WTC11 (cell line): ENCODE measurements at places on chromosomes 1 and 21. TPM values are rescaled to one million over a fixed set of nuclear protein-coding genes. Genes with fewer than 3 reads are reported as not detected.

DNA sequence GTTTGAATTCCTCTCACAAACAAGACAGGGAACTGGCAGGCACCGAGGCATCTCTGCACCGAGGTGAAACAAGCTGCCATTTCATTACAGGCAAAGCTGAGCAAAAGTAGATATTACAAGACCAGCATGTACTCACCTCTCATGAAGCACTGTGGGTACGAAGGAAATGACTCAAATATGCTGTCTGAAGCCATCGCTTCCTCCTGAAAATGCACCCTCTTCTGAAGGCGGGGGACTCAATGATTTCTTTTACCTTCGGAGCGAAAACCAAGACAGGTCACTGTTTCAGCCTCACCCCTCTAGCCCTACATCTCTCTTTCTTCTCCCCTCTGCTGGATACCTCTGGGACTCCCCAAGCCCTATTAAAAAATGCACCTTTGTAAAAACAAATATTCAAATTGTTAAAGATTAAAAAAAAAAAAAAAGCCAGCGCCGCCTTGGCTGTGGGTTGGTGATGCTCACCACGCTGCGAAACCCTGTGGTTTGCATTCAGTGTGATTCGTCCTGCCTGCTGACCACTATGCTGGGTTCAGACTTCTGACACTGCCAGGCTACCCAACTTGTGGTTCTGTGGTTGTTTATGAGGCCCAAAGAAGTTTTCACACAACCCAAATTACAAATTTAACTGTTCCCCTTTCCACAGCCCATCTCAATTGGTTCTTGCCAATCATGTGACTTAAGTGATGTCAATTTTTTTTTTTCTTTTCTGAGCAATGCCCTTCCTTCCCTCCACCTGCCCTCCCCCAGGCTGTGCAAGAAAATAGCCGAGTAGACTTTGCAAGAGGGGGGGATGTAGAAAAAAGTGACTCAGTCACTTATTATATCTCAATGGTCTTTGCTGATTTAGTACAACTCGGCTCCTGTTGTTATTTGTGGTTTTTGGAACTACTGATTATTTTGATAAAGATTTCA, at the start of gene RUNX1:
TSS of gene RUNX1 (minus strand) at position 597 of the 912 bp plus-strand sequence.
- DNase-seq = no peak
- H3K27ac ChIP-seq = no peak within 1 kb of the TSS
- peaks cover 4% of the 10 kb centered on the region for H3K27me3 ChIP-seq
- peaks cover 37% of the 10 kb centered on the region for H3K4me1 ChIP-seq
- H3K36me3 ChIP-seq = no peaks in the 10 kb centered on the region
- H3K4me3 ChIP-seq = no peak within 1 kb of the TSS

DNA sequence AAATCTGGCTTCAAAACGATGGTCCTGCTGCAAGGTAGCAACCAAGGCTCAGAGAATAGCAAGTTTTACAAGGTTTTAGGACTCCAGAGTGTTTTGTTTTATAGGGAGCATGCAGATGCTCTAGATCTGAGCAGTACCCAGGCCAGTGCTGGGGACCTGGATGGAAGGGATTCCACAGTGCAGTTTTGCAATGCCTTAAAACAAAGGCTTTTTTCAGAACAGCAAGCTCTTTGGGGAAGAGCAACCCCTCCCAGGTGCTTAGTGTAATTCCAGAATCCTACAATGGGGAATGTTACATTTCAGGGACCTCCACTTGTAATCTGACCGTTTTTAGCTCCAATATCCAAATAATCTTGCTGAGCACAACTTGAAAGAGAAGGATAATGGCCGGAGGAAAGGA, 6.7 kb downstream of the ROR1 start:
- no peaks in the 10 kb centered on the region for H3K27me3 ChIP-seq
- H3K27ac ChIP-seq = peak overlapping the region; percentile 98
- H3K4me1 ChIP-seq = peaks cover 94% of the 10 kb centered on the region
- no peaks in the 10 kb centered on the region for H3K36me3 ChIP-seq

DNA sequence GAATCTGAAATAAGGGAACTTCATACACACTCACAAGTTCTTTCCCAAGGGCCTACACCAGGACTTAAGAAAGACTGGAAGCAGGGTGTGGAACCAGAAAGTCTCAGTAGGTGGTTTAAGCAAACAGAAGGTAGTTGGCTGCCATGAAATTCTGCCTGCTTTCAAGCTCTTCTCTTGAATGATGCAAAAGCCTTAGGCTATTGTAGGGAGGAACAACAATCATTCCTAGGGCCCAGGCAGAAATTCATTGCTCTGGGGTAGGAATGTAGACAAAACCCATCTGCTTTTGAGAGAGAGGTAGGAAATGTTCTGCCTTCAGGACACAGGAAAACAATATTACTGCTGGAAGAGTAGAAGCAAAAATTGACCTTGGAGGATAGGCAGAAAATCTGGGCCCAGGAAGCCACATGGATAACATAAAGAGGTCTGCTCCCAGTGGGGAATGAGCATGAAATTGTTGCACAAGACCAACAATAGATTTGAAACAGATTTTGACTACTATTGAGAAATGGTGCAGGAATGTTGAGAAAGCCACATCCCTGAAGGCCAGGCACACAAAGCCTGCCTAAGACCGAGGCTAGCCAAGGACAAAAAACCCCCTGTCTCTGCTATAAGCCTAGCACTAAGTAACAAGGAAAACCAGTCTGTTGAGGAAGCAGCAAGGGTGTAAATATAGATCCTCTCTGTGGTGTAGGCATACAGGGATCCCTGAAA, 22.7 kb upstream of the SFT2D2 start:
- no peak for DNase-seq
- H3K4me3 ChIP-seq = no peak overlapping the region
- no peaks in the 10 kb centered on the region for H3K27me3 ChIP-seq
- H3K36me3 ChIP-seq = peaks cover 28% of the 10 kb centered on the region

DNA sequence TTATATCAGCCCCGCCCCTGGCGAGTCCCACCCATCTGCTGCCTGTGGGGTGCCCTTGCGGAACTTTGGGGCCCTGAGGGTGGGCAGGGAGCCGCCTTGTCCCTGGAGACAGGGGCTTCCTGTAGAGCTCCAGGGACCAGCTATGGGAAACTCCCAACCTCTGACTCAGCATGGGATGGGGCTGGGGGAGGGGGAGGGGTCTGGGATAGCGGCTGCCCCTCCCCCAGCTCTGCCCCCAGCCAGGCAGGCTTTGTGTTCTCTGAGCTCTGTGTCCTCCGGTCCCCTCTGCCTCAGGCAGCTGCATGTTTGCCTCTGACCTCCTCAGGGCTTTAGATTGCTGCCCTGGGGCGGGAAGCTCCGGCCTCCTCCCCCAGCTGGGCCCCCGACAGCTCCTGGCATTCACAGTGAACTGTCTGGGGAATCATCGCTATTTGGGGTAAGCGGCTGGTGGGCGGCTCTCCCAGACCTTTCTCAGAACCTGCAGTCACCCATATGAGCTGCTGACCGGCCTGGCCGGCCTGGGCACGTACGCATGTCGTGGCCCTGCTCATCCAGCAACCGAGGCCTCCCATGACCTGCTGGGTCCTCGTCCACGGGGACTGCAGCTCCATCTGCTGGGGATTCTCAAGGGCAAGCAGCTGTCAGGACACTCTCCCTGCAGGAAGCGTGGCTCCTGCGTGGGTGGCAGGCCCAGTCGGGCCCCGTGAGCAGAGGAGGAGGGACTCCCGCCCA, 17.1 kb downstream of the ARHGEF16 start:
- H3K27ac ChIP-seq = peak overlapping the region; percentile 70; the same call in 1 of the 2 replicates
- no peaks in the 10 kb centered on the region for H3K27me3 ChIP-seq
- H3K4me3 ChIP-seq = no peak overlapping the region

DNA sequence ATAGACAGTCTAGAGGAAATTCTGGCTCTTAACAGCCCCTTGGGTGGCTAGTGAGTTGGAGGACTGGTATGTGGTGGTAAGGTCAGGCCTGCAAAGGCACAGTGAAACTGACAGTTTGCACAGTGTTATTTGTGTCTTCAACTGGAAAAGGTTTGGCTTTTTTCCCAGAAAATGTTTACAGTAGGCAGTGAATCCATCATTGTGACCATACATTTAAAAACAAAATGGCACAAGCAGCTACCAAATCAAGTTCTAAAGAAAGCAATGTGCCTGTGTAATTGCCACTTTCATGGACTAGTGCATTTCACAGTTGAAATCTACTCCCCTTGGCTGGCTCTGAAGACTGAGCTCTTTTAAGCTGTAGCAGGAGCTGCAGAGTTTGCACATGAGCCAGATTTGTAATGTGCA, 24.8 kb downstream of the ATPAF1 start:
- H3K36me3 ChIP-seq = peaks cover 12% of the 10 kb centered on the region
- no peak overlapping the region for H3K27ac ChIP-seq
- no peaks in the 10 kb centered on the region for H3K27me3 ChIP-seq
- H3K4me1 ChIP-seq = no peaks in the 10 kb centered on the region

GRCh38 chr1:19342894-19343616, 30.9 kb downstream of the SLC66A1 start:
- H3K4me3 ChIP-seq = no peak overlapping the region
- DNase-seq = no peak
- no peaks in the 10 kb centered on the region for H3K27me3 ChIP-seq
- H3K36me3 ChIP-seq = peaks cover 12% of the 10 kb centered on the region
- H3K4me1 ChIP-seq = peaks cover 26% of the 10 kb centered on the region

DNA sequence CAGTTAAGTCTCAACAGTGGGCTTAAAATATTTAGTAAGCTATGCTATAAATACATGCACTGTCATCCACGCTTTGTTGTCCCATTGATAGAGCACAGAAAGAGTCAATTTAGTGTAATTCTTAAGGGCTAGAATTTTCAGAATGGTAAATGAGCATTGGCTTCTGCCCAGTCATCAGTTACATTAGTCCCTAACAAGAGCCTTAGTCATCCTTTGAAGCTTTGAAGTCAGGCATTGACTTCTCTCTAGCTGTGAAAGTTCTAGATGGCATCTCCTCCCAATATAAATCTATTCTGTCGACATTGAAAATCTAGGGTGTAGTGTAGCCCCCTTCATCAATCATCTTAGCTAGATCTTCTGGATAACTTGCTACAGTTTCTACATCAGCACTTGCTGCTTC, 12.0 kb upstream of the LPGAT1 start:
- H3K27ac ChIP-seq = no peak overlapping the region
- DNase-seq = no peak
- H3K27me3 ChIP-seq = no peaks in the 10 kb centered on the region
- H3K4me3 ChIP-seq = no peak overlapping the region

- no peak for DNase-seq
- H3K27ac ChIP-seq = no peak overlapping the region
- peaks cover 3% of the 10 kb centered on the region; the same call in 1 of the 2 replicates for H3K27me3 ChIP-seq
- 0 out of 2 replicates have a peak, but pooled peaks cover 3% of the 10 kb centered on the region for H3K4me1 ChIP-seq
- no peaks in the 10 kb centered on the region for H3K36me3 ChIP-seq
These were observed 4.8 kb upstream of the MDM4 start for GRCh38 chr1:204511366-204511765.

DNA sequence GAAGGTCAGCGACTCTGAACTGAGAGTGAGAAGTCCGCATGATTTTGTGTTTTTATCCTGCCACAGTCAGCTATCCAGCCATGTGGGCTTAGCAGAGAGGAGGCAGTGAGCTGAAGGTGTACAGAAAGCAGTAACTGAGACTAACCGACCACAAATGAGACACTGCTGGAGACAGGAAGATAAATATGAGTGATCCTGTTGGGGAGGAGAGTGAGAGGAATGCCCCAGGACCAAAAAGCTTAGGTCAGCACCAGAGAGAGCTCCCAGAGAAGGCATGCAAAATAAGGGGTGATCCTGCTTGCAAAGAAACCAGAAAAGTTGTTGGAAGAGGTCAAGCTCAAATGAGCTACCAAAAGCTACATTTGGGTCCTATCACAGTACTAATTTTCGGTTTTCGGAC, 63.7 kb downstream of the HLCS start:
- no peak for DNase-seq
- no peaks in the 10 kb centered on the region for H3K36me3 ChIP-seq
- H3K4me3 ChIP-seq = no peak overlapping the region
- H3K27ac ChIP-seq = no peak overlapping the region

- no peaks in the 10 kb centered on the region for H3K36me3 ChIP-seq
- DNase-seq = peak; percentile 44
- no peaks in the 10 kb centered on the region; the same call in 1 of the 2 replicates for H3K27me3 ChIP-seq
- H3K27ac ChIP-seq = no peak overlapping the region
- no peaks in the 10 kb centered on the region; the same call in 1 of the 2 replicates for H3K4me1 ChIP-seq
These were observed 58.9 kb upstream of the CTTNBP2NL start for GRCh38 chr1:112337028-112337531.

DNA sequence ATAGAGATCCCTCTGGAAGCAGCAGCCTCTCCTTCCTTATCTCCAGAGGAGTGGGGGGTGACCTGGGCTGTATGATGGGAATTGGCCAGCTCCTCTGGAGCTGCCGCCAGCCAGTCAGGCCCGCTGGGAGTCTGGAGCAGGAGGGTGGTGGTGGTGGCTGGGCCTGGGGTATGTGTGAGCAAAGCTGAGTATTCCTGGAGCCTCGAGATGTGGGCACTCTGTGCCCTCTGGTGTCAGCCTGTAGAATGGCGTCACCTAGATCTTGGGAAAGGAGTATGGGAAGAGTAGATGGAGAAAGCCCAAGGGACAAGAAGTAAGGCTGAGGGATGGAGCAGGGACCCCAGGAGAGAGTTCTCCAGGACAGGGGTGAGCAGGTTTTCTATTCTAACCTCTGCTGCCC, 16.0 kb downstream of the VANGL2 start:
- peaks cover 30% of the 10 kb centered on the region for H3K36me3 ChIP-seq
- DNase-seq = peak; percentile 47
- no peaks in the 10 kb centered on the region for H3K27me3 ChIP-seq
- no peak overlapping the region for H3K4me3 ChIP-seq

- DNase-seq = no peak
- no peaks in the 10 kb centered on the region for H3K27me3 ChIP-seq
- no peak overlapping the region for H3K4me3 ChIP-seq
- H3K36me3 ChIP-seq = no peaks in the 10 kb centered on the region
- H3K27ac ChIP-seq = no peak overlapping the region
- H3K4me1 ChIP-seq = peaks cover 8% of the 10 kb centered on the region
These were observed 28.4 kb downstream of the METTL13 start for GRCh38 chr1:171809834-171810233.

DNA sequence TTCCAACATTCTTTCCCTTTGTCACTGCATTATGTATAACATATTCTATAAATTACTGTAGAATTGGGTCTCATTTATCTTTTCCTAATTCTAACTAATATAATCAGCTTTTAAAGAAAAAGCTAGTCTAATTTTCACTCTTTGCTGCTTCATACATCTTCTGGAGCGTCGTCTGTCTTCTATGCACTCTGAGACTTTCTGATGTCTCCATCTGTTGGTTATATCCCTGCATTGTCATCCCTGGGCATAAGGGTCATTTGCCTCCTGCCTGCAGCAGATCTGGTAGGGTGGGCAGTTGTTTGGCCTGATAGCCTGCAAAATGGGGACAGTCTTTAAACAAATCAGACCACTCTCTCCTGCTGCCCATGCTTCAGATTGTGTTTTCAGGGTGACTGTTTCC, 40.8 kb upstream of the DYNLT5 start:
- no peaks in the 10 kb centered on the region for H3K27me3 ChIP-seq
- H3K4me3 ChIP-seq = no peak overlapping the region
- DNase-seq = no peak
- peaks cover 6% of the 10 kb centered on the region for H3K4me1 ChIP-seq

Gene RCSD1
- total RNA-seq = 0.23 to 0.71 TPM (median 0.50 TPM) in 3 replicates

Gene NDUFS2
- total RNA-seq = 105 to 108 TPM (median 105 TPM) in 3 replicates

Gene OR2C3
- not detected in 3 replicates for total RNA-seq

Gene KRTAP23-1
- not detected in 3 replicates for total RNA-seq

Gene ODR4
- 14.1 to 14.5 TPM (median 14.3 TPM) in 3 replicates for total RNA-seq

Gene GNAT2
- 0.14 TPM in 1 of 3 replicates, not detected in the others for total RNA-seq

Gene COL9A2
- total RNA-seq = 4.2 to 5.5 TPM (median 4.7 TPM) in 3 replicates

Gene IFNLR1
- total RNA-seq = 6.6 to 7.9 TPM (median 7.7 TPM) in 3 replicates

Gene C8A
- total RNA-seq = 0.07 to 0.13 TPM in 2 of 3 replicates, not detected in the other
